Hepatic stellate cell (primary cell): ENCODE measurements at places on chromosomes 2 and 18.

DNA sequence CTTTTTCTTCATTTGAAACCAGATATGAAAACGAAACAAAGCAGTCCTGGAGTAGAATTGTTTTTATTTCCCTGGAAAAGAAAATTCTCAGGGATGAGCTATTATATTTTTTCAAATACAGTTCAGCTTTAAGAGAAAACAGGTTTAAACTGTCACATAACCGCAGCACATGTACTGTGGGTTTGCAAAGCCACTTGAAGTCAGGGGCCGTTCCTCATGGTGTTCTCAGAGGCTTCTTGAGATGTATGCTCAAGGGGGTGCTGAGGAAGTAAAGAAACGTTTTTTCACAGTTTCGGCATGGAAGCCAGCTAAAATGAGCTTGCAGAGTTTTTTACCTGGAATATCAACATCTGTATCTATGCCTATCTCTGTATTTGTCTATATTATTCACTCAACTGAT lies 225.3 kb downstream of the MC4R start:
- DNase-seq, result no peak

GRCh38 chr2:20687260-20687832 lies 20.4 kb downstream of the GDF7 start:
- no peak for DNase-seq

GRCh38 chr2:24349097-24349496 lies 11.2 kb downstream of the ITSN2 start:
- DNase-seq, result no peak

DNA sequence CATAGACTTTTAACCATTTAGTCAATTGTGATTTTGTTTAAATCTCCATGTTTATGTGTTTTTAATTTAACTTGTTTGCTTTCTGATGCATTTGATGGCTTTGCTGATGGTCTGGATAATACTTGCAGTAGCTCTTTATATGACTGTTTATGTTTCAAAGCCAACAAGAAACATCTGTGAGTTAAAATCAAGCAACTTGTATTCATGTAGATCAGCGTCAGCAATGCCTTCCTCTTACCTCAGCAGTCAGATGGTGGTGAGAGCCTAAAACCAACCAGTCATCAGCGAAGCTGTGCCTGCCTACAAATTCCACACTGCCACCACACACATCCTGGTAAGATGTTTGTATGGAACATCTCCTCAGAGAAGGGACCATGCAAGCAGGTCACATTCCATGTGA lies 231.9 kb downstream of the PTGR3 start:
- no peak for DNase-seq

- DNase-seq, result no peak
These were observed 408.2 kb downstream of the ZNF804A start for GRCh38 chr2:185006481-185006880.

DNA sequence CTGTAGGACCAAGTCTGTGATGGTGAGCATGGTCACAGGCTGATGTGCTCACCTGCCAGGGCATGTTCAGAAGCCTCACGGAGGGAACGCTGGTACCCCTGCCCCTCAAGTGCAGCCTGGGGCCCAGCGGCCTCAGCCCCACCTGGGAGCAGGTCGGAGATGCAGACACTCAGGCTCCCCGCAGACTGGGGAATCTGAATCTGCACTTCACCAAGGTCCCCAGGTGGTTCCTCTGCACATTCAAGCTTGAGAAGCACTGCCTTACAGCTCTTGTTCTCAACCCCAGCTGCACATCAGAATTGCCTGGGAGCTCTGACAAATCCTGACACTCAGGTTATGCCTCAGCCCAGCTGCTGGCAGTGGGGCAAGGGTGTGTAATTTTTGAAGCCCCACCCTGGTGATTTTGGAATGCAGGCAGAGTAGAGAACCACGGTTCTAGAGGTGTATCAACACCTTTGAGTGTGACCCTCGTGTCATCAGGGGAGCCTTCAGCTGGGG lies 54.8 kb downstream of the CRACDL start:
- no peak for DNase-seq

GRCh38 chr2:174776223-174776622 lies 12.0 kb upstream of the CHRNA1 start:
- no peak for DNase-seq

GRCh38 chr2:68831686-68832232 lies 39.4 kb downstream of the BMP10 start:
- peak; percentile 53 for DNase-seq

DNA sequence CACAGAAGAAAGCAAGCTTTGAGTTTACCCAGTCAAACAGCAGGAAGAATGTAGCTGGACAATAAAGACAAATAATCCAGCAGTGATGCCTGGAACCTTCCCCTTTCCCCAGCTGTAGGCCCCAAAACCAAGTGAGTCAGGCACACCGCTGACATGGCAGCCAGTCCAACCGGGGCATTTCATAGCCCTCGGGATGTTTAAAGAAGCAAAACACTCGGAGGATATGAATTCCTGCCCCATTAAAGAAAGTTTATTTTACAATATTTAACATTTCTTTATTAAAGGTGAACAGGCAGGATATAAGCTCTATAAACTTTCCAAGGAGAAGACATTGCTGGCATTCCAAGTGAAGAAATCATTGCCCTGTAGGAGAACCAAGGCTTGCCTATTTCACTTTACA lies 507.6 kb upstream of the TNP1 start:
- DNase-seq, result no peak

DNA sequence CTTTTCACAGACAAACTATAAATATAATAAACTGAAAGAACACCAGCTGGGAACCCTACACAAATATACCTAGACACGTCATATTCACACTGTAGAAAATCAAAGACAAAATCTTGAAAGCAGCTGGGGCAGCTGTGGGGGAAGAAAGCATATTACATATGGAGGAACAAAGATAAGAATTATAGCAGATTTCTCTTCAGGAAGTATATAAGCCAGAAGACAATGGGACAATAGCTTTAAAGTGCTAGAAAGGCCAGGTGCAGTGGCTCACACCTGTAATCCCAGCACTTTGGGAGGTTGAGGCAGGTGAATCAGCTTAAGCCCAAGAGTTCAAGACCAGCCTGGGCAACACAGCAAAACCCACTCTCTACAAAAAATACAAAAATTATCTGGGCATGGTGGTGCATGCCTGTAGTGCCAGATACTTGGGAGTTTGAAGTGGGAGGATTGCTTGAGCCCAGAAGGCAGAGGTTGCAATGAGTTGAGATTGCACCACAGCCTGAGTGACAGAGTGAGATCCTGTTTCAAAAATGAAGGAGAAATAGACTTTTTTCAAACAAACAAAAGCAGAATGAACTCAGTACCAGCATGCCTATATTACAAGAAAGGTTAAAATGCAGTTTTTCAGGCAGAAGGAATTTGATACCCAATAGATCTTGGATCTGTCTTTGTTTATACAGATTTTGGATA lies 26.8 kb upstream of the ERCC3 start:
- DNase-seq, result no peak

GRCh38 chr18:39795350-39795749 lies 2159.7 kb upstream of the PIK3C3 start:
- no peak for DNase-seq

DNA sequence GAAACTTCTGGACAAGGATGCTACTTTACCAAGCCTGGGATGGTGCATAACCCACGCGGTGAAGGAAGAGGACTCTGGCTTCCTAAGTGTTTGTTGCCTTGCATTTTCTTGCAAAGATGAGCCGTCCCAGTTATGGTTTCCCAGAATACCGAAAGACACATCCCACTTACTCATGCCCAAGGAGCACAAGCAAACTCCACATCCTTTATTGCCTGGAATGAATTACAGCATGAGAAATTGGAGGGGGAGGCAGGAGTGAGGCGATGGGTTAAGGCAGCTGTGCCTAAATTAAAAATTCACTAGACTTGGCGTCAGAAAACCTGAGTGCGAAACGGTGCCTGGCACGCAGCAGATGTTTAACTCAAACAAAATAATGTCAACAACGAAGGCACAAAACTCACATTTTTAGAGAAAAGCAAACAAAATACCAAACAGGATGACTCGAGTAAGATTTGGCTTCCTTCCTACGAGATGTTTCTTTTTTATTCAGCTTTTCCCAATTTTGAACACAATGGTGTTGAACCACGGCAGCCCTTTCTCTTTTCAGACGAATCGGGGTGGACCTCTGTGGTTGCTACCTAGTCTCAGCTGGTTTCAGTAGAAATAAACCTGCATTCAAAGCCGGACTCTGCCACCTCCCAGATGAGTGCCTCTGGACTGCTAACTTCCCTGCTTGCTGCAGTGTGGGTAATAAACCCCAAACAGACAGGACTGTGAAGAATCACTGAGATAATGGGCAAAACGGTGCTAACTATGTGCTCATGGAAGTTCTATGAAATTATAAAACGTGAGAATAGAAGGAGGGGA lies 100.3 kb upstream of the NCK2 start:
- no peak for DNase-seq

DNA sequence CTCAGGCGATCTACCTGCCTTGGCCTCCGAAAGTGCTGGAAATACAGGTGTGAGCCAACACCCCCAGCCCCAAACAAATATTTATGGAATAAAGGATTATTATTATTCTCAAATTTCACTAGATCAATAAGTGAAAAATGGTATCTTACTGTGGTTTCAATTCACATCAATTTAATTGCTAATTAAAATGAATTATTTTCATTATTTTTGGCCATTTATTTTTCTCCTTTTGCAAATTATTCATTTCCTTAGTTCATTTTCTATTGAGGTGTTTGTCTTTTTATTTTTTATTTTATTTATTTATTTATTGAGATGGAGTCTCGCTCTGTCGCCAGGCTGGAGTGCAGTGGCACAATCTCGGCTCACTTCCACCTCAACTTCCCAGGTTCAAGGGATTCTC lies 11.9 kb upstream of the HS6ST1 start:
- no peak for DNase-seq
